ENCODE measurements at places on chromosomes 1 and 21.

- DNase-seq, result no peak
These were observed 21.0 kb upstream of the ERRFI1 start for GRCh38 chr1:8047112-8047511.

DNA sequence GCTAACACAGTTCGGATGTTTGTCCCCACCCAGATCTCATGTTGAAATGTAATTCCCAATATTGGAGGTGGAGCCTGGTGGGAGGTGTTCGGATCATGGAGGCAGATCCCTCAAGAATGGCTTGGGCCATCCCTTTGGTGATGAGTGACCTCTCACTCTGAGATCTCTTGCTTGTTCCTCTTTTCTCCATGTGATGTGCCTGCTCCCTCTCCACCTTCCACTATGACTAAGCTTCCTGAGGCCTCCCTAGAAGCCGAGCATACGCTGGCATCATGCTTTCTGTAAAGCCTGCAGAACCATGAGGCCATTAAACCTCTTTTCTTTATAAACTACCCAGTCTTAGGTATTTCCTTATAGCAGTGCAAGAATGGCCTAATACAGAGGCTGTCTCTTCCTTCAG is 8.1 kb upstream of the PLA2G5 start:
- no peak for DNase-seq

DNA sequence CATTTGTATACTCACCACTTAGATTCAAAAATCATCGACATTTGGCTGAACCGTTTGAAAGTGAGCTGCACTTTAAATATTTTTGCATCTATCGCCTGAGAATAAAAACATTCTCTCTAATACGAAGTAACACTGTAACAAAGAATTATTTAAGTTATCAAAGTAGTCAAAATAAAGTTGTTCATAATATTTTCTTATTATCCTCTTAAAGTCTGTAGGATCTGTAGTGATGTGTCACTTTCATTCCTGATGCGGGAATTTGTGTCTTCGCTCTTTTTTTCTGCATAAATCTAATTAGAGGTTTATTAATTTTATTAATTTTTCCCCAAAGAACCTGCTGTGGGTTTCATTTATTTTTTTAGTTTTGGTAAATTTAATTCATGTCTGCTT is 74.8 kb downstream of the ETS2 start:
- DNase-seq, result no peak

GRCh38 chr1:119316870-119317416 is 51.6 kb upstream of the HAO2 start:
- no peak for DNase-seq

- DNase-seq, result no peak
These were observed 46.4 kb downstream of the TTC39A start for GRCh38 chr1:51283979-51284378.

- no peak for DNase-seq
These were observed 190.1 kb downstream of the HIVEP3 start for GRCh38 chr1:41728403-41729202.

- DNase-seq, result no peak
These were observed 26.7 kb downstream of the MIER1 start for GRCh38 chr1:66951513-66951912.

DNA sequence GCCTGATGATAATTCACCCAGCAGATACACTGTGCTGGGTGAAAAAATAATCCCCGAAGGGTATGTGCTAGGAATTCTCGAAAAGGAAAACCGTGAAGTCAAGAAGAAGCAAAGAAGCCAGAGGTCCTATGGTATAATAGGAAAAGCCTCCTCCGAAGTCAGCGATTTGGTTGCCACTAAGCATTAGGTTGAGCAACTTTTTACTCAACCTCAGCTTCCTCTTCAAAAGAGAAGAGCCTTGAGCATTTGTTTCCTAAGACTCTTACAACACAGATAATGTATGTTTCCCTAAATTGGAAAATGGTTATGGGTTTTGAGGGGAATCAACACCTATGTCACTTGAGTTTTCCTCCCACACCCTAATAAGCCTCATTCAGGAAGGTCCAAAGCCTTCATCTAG is 21.3 kb upstream of the MNDA start:
- DNase-seq, result no peak
